ENCODE measurements at places on chromosomes 4 and X.

GRCh38 chr4:78031417-78031950 is 25.6 kb upstream of the FRAS1 start:
- H3K36me3 ChIP-seq, result no peaks in the 10 kb centered on the region
- H3K27me3 ChIP-seq, result peaks cover 23% of the 10 kb centered on the region
- ATAC-seq, result no peak

DNA sequence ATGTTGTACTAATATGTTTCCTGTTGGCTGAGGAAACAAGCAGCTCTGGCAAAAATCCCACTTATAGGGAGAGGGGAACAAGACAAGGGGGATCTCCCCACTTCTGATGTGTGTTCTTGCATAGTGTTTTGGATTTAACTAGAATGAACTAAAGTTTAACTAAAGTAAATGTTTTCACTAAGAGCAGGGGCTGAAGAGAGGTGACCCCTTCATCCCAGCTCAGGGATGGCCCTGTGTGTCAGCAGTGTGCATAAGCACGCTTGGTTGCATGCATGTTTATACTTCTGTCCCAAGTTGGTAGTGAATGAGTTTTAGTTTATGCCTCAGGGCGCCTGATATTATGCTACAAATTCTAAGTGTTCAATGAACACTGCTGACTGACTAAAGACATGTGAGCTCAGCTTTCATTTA is 169.4 kb downstream of the MGST2 start:
- H3K36me3 ChIP-seq, result no peaks in the 10 kb centered on the region
- H3K4me1 ChIP-seq, result no peaks in the 10 kb centered on the region
- H3K4me3 ChIP-seq, result no peak overlapping the region
- H3K27ac ChIP-seq, result no peak overlapping the region
- peaks cover 25% of the 10 kb centered on the region for H3K27me3 ChIP-seq

- H3K27ac ChIP-seq, result no peak overlapping the region
- ATAC-seq, result no peak
- no peaks in the 10 kb centered on the region for H3K36me3 ChIP-seq
- no peak overlapping the region for H3K4me3 ChIP-seq
These were observed 83.1 kb downstream of the PRDM5 start for GRCh38 chr4:120839334-120839973.

DNA sequence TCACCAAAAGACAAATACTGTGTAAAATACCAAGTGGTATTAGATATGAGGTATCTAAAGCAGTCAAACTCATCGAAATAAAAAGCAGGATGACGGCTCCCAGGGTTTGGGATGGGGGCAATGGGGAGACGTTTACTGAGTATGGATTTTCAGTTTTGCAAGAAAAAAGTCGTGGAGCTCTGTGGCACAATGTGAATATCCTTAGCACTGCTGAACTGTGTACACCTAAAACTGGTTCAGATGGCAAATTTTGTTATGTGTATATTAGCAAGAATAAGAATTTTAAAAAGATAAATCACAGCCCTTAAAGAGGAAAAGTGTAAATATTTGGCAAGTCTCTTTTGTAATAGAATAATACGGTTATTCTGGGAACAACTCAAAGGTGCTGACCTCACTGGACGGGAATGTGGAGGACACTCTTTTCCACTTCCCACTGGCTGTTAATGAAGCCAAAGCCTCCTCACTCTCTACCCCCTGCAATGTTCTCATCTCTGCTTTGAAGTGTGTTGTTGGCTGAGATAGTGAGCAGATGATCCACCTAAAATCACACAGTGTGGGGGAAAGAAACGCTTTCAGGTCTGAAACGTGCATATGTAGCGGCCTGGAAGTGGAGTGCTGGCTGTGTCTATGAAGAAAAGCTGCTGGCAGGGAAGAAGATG is 49.2 kb downstream of the SEL1L3 start:
- no peaks in the 10 kb centered on the region for H3K27me3 ChIP-seq
- no peak overlapping the region for H3K27ac ChIP-seq
- no peaks in the 10 kb centered on the region for H3K4me1 ChIP-seq
- H3K4me3 ChIP-seq, result no peak overlapping the region
- H3K36me3 ChIP-seq, result peaks cover 71% of the 10 kb centered on the region
- no peak for ATAC-seq

DNA sequence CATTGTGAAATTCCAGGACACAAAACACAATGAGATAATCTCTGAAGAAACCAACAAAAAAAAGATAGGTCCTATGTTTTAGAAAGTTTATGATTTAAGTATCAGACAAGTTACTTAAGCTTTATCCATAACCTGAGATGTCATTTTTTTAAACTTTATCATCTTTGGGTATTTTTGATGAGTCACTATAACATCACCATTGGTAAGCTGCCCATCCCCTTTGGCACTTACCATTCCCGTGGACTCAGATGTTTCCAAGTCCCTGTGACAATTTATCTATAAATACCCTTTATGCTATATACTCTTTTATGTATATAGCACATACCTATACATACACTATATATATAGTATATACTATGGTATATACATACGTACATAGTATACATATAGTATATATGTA is 198.9 kb upstream of the GEMIN8 start:
- no peaks in the 10 kb centered on the region for H3K27me3 ChIP-seq
- no peak overlapping the region for H3K27ac ChIP-seq
- no peak for ATAC-seq
- H3K36me3 ChIP-seq, result no peaks in the 10 kb centered on the region

GRCh38 chr4:101218346-101218745 is 129.0 kb downstream of the PPP3CA start:
- ATAC-seq, result no peak
- H3K4me1 ChIP-seq, result peaks cover 47% of the 10 kb centered on the region
- no peaks in the 10 kb centered on the region for H3K36me3 ChIP-seq
- H3K4me3 ChIP-seq, result no peak overlapping the region

DNA sequence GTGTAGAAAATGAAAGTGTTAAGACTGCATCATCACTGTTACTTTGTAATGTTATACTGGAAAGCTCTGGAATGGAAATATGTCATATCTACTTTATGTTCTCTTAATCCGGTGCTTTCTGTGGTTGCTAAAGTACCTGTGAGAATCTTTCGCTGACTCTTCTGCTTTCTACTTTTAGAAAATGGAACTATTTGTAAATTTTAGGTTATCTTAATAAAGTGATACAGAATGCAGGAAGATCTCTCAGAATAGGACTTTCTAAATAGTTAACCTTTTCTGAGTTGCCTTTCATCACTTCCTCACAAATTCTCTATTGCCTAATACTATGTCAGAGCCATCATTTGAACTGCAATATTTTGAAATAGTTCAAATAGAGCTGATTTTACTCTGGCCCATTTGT is 69.3 kb downstream of the BMP2K start:
- H3K27me3 ChIP-seq, result no peaks in the 10 kb centered on the region
- H3K4me3 ChIP-seq, result no peak overlapping the region

DNA sequence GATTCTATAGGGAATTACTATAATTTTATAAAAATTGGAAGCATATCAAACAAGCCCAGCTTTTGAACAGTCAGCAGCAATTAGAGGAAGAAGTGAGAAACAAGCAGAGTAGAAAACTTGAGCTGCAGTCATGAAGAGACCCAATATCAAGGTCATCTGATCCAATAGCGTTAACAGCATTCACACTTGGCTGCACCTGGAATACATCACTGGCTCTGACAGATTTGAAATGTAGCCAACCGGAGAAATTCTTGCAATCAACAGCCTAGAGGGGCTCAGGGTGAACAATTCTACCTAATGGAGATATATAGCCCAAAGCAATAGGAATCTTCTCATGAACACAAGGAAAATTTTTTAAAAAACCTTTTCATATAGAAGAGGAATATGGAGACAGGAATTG is 13.6 kb downstream of the DDX53 start:
- no peaks in the 10 kb centered on the region for H3K4me1 ChIP-seq
- H3K36me3 ChIP-seq, result no peaks in the 10 kb centered on the region
- no peaks in the 10 kb centered on the region for H3K27me3 ChIP-seq
- H3K4me3 ChIP-seq, result no peak overlapping the region
- no peak for ATAC-seq
- H3K27ac ChIP-seq, result no peak overlapping the region

GRCh38 chr4:150033901-150034300 is 44.3 kb upstream of the DCLK2 start:
- peaks cover 14% of the 10 kb centered on the region for H3K4me1 ChIP-seq
- H3K4me3 ChIP-seq, result no peak overlapping the region
- peaks cover 9% of the 10 kb centered on the region for H3K27me3 ChIP-seq
- no peaks in the 10 kb centered on the region for H3K36me3 ChIP-seq
- no peak overlapping the region for H3K27ac ChIP-seq

GRCh38 chrX:39725928-39726619 is 371.7 kb downstream of the BCOR start:
- H3K4me3 ChIP-seq, result no peak overlapping the region
- H3K27ac ChIP-seq, result no peak overlapping the region
- no peak for ATAC-seq
- H3K27me3 ChIP-seq, result peaks cover 31% of the 10 kb centered on the region

GRCh38 chr4:113827285-113827684 is 65.7 kb upstream of the CAMK2D start:
- peaks cover 34% of the 10 kb centered on the region for H3K4me1 ChIP-seq
- H3K4me3 ChIP-seq, result no peak overlapping the region
- no peaks in the 10 kb centered on the region for H3K27me3 ChIP-seq

- H3K4me3 ChIP-seq, result peak overlapping the region; percentile 88
- H3K27ac ChIP-seq, result peak overlapping the region; percentile 88
- ATAC-seq, result peak; percentile 65
- no peaks in the 10 kb centered on the region for H3K4me1 ChIP-seq
These were observed 359 bp upstream of the GAB3 start for GRCh38 chrX:154751203-154751668.

DNA sequence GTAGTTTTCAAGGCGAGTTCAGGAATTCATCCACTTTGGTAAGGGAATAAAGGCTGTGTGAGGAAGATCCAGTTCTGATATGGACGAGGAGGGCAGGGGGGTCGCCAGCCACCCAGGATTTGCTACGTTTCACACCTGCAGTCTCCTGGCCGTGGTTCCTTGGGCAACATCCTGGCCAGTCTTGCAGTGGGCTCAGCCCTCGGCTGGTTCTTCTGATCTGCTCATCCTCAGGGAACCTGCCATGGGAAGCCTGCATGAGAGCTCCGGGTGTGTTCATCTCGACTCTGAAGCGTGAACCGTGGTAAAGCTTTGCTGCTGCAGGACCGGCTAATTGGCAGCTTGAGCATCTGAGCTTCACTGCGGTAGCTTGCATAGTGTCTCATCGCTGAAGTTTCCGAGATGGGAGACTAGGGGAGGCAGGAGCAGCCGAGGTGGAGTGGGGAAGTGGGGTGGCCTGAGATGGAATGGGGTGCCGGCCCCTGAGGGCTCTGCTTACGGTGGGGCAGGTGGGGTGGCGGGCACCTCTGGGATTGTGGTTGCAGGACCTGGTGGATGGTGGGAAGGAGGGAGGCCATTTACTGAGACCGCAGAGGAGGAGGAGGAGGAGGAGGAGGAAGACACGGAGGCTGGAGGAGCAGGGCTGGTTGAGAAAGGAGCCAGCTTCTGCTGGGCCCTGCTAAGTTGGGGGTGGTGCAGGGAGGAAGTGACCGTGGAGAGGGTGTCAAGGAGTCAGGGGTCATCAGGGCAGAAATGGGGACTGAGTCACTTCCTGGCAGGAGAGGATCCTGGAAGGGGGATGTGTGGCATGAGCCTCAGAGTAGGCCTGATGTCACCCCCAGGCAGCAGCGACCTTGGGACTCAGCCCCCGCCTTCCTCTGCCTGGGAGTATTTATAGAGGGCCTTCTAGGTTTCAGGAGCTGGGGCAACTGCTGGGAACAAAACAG is 213.1 kb upstream of the PSAPL1 start:
- H3K27me3 ChIP-seq, result peaks cover 50% of the 10 kb centered on the region
- peaks cover 13% of the 10 kb centered on the region for H3K4me1 ChIP-seq
- no peak overlapping the region for H3K27ac ChIP-seq
- H3K4me3 ChIP-seq, result no peak overlapping the region

DNA sequence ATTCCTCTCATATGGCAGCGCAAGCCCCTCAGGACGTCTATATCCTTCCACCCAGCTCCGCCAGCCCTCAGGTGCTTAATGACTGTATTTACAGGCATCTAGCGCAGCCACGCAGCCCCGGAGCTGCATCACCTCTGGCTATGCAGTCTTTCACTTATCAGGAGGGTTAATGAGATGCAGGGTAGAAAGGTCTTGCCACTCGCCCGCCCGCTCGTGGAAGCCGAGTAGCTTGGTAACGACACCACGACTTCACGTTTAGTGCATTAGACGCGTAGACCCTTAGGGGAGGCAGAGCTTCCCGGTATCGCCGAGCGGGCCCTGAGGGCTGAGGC is 1.5 kb upstream of the SLC16A2 start:
- ATAC-seq, result no peak
- peak overlapping the region; percentile 67 for H3K4me3 ChIP-seq
- no peak overlapping the region for H3K27ac ChIP-seq
- peaks cover 26% of the 10 kb centered on the region for H3K4me1 ChIP-seq

DNA sequence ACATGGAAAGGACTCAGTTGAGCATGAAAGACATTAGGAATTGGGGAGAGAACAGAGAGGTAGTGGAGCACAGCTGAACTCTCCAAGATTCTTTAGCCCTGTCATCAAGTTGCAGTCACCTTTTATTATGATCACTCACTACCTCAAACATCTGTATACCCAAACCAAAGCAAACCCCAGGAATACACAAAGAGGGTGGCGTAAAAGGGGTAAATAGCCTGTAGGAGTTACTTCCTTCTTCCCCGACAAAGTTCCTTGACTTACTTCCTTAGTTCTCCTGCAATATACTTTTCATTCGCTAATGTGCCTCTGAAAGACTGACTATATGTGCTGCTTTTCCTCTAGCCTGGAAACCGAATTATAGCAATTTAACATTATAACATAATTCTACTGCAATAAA is 159.9 kb downstream of the SPRY1 start:
- H3K4me3 ChIP-seq, result no peak overlapping the region
- H3K36me3 ChIP-seq, result no peaks in the 10 kb centered on the region
- H3K4me1 ChIP-seq, result no peaks in the 10 kb centered on the region
- peaks cover 8% of the 10 kb centered on the region for H3K27me3 ChIP-seq
- ATAC-seq, result no peak

DNA sequence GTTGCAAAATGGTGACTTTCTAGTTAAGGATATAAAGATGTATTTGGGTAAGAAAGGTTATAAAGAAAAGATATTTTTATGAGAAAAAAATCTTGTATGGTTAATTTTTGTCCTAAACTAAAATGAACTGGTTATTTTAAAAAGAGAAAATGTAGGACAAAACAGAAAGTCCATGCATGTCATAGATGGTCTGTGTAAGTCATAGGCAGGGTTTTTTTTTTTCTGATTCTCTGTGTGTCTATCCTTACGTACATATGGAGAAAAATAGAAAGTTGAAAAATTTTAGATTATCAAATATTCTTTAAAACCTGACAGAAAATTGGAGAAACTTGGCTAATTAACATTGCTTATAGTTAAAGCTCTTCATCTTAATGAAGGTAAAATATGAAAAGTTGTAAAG is 493.4 kb downstream of the IQCM start:
- H3K27me3 ChIP-seq, result no peaks in the 10 kb centered on the region
- H3K36me3 ChIP-seq, result no peaks in the 10 kb centered on the region
- no peak overlapping the region for H3K4me3 ChIP-seq
- H3K27ac ChIP-seq, result no peak overlapping the region
- ATAC-seq, result no peak

DNA sequence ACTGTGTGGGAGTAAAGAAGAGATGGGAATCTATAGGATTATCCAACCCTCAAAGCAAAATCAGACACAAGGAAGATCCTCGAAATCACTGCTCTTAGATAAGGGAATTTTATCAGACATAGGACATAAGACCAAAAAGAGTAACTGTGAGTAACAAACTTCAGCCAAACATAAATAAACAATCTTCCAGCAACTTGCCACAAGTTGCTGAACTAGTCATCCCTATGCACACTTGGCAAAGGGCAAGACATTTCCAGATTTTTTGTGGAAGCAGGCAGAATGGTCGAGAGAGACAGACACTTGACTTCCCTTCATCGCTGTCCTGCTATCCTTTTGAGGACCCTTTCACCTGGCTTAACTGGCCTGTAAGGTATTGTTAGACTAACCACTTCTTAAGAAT is 89.6 kb downstream of the KCNIP4 start:
- H3K4me3 ChIP-seq, result no peak overlapping the region
- no peak for ATAC-seq
